ENCODE measurements at places on chromosomes 13 and 19.

DNA sequence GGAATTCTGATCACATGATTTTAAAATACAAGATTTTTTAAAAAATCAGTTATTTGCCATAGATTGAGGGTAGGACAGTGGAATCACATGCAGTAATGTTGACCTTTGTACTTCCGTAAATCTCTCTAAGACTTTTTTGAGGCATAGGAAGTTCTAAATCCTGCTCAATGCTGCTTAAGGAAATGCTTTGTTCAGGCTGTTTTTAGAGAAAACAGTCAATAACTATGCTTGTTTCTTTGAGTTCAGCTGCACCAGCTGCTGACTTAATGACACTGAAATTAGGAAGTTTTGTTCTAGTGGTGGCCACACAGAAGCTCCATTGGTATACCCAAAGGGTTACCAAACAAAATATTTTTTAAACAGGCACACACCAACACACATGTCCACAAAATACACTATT is 60.9 kb downstream of the KLF12 start:
- DNase-seq = no peak

- DNase-seq = no peak
Observed at GRCh38 chr19:14118165-14119051, 846 bp upstream of the PRKACA start.

DNA sequence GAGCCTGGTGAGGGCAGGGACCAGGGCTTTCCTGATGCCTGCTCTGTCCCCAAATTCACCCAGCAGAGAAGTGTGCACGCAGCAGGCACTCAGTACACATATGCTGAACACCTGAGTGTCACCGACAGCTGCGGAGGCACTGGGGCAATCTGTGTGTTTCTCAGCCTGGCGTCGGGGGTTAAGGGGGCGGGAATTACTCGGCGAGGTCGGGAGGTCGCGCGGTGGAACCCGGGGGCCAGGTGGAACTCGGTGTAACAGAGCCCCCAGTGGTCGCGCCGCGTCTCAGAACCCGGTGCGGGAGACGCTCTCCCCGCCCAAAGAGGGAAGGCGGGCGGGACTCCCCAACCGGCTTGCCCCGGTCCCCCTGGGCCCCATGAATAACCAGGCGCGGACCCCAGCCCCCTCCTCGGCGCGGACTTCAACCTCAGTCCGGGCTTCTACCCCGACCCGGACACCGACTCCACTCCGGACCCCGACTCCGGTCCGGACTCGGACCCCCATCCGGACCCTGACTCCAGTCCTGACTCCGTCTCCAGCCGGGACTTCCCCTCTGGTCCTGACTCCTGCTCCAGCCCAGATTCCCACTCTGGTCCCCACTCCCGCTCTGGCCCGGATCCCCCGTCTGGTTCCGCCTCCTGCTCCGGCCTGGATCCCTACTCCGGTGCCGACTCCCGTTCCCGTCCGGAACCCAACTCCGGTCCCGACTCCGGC is at the start of gene SELENOV:
TSS of gene SELENOV (plus strand) at position 300 of the 711 bp plus-strand sequence. CDS start at position 374, 74 bp downstream.
- DNase-seq = no peak

DNA sequence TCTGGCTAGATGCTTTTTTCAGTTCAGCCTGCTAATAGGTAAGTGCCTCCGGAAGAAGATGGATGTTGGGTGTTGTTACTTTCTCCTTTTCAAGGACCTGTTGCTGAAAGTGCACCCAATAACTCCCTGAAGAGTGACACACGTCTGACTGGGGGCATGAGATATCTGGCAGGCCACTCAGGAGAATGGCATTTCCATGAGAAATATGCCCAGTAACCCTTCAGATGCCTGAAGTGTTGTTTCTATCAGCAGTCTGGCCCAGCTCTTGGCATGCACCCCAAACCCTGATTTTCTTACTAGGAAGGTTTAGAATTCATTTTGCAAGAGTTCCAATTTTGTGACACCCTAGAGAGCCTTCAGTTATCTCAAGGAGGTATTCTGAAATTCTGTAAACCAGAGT is 71.5 kb downstream of the ARHGAP35 start:
- DNase-seq = no peak

DNA sequence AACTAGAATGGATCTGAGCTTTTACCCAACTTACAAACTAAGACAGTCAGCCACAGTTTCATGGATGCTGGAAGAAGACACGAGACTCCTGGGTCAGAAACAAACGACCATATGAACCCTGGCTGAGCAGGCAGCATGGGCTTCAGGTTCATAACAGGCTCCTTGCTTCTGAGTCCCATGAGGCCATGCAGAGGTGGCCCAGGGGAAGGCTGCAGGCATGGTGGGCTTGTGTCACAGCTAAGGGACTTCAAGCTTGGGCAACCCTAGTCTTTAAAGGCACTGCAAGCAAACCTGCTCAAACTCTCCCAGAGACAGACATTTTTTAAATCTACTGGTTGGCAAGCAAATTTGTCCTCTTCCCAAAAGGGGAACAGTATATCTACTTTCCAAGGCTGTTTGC is 5.1 kb upstream of the ARHGEF7 start:
- no peak for DNase-seq

DNA sequence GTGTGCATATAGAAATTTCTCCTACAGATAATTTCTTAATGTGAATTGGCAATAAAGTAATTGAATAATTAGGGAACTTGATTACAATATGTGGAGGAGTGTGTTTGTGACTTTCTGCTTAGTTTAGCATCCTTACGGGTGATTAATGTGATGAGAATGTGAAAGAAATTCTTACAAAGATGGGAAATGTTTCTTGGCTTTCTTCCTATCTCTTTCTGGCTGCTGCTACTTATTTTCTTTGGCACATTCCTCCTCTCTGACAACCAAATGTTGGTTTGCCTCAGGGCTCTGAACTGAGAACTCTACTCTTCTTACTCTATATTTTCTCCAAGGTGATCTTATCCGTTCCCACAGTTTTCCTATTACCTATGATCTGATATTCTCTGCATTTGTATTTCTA is 300.1 kb downstream of the TBC1D4 start:
- no peak for DNase-seq

Data from GM04503 (cell line).